ENCODE measurements at places on chromosomes 7 and 10. TPM values are rescaled to one million over a fixed set of nuclear protein-coding genes. Genes with fewer than 3 reads are reported as not detected.
A peak's percentile ranks its signal among the peaks of the same experiment; 100 is the strongest.

DNA sequence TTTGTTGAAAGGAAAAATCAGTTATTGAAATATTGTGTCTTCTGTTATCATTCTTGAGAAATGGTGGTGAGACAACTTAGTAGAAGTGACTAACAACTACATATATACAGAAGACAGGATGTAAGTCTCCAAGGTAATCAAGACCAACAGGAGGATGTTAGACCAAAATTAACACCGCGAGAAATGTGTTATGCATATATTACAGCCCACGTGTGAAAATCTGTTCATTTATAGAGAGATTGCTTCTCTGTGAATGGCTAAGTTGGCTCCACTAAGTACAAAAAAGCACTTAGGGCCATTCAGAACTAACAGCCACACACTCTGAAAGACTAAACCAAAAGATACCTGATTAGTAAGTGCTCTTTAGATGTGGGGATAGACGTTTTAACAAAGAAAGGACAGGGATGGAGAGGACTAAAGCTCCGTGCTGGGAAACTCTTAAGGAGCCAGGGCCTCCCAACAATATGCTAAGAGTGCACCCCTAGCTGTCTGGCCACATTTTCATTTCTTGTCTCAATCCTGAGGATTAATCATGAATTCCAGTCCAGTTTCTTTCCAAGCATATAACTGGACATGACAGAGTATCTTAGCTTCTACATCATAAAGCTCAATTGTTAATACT is 26.5 kb downstream of the HDAC9 start:
- no peak for DNase-seq

GRCh38 chr10:132929953-132930548 is 12.3 kb downstream of the CFAP46 start:
- no peak for DNase-seq

DNA sequence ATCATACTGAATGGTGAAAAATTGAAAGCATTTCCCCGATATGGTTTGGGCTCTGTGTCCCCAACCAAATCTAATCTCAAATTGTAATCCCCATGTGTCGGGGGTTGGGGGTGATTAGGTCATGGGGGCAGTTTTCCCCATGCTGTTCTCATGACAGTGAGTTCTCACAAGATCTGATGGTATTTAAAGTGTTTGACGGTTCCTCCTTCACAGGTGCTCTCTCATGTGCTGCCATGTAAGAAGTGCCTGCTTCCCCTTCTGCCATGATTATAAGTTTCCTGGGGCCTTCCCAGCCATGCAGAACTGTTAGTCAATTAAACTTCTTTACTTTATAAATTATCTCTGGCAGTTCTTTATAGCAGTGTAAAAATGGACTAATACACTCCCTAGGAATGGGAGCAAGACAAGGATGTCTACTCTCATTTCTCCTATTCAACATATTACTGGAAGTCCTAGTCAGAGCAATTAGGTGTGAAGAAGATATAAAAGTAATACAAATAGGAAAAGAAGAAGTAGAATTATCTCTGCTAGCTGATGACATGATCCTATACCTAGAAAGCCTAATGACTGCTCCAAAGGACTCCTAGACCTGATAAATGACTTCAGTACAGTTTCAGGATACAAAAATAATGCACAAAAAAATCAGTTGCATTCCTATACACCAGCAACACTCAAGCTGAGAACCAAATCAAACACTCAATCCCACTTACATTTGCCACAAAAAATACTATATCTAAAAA is 260.6 kb downstream of the RNLS start:
- no peak for DNase-seq

NRP1 gene
- total RNA-seq, result 20.6 TPM

DNA sequence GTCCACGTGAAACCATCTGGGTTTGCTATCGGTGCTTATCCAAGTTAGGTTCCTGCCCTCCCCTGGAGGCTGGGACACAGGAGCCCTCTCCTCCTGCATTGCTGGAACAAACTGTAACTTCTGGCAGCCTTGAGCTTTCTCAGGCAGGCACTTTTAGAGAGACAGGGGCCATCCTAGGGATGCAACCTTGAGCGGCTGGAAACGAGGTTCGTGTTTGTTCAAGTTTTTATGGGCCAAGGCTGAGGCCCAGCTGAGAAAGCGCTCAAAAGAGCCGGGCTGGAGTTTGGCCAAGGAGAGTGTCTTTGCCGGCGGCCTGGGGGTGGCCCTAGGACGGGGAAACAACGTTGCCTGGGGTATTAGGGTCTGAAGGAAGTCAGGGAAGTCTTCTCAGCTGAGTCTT is 5.5 kb upstream of the MMD2 start:
- DNase-seq, result no peak

- no peak for DNase-seq
These were observed 62.0 kb downstream of the SUFU start for GRCh38 chr10:102565793-102566192.

- peak; percentile 53 for DNase-seq
These were observed 38.3 kb downstream of the LYZL2 start for GRCh38 chr10:30591249-30591670.

GRCh38 chr10:22609251-22609650 is 105.1 kb downstream of the PIP4K2A start:
- no peak for DNase-seq

MYPN gene
- total RNA-seq, result not detected

DNA sequence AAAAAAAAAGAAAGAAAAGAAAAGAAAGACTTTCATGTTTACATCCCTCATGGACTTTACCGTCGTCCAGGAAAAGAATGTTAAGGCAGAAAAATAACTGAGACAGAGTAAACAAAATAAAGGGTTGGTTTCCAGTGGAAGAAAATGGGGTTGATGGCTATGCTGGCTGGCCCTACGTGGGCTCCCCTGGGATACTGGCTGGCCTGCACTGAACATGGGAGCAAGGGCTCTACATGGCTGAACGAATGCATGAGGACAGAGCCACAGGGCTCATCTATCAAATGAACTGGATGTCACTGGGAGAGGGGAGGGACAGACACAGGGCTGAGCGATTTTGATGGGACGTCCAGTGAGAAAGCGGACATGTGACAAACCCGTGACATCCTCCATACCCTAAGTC is 2.5 kb upstream of the UCMA start:
- no peak for DNase-seq

GRCh38 chr10:22959292-22959691 is 31.4 kb downstream of the ARMC3 start:
- DNase-seq, result no peak

DNA sequence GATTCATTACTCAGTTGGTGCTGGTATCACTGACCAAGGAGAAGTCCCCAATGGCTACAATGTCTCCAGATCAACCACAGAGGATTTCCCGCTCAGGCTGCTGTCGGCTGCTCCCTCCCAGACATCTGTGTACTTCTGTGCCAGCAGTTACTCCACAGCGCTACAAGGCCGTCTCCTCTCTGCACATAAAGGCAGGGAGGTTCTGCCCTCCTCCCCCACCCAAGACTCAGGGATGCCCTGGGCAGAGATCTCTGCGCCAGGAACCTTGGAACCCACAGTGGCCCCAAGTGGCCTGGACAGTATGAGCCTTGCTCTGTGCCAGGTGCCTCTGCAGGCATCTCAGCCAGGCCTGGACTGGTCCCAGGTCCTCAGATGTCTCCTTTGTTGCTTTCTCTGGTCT is 193.4 kb upstream of the PRSS58 start:
- DNase-seq, result no peak

UPP1 gene
- 8.1 TPM for total RNA-seq

DNA sequence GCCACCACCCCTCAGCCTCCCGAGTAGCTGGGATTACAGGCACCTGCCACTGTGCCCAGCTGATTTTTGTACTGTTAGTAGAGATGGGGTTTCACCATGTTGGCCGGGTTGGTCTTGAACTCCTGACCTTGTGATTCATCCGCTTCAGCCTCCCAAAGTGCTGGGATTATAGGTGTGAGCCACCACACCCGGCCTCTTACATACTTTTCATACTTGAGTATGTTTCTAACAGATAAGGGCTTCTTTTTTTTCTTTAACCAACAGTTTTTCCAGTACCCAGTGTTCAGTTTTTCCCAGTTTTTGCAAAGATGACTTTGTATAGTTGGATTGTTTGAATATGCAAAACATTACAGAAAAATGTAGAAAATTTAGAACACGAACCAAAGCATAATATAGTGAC is 7.7 kb downstream of the EIF4H start:
- no peak for DNase-seq

MDH2 gene
- total RNA-seq, result 184 TPM

GRCh38 chr10:15242261-15242840 is 73.9 kb upstream of the NMT2 start:
- no peak for DNase-seq

DNA sequence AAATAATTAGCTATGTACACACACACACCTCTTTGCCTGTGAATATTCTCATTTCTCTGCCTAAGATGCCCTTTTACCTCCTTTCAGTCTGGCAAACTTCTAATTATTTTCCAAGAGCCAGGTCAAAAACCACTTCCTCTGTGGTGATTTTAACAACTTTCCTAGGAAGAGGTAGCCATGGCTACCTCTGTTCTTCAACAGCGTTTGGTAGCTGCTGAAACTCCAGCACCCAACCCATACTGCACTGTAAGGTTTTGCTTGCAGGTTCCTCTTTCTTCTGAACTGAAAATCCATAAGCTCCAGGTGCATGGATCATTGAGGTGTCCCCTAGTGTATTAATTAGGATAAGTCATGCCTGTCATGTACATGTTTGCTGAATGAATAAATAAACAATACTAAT is 25.6 kb downstream of the NRCAM start:
- DNase-seq, result no peak

GRCh38 chr10:37812290-37812689 is 45.1 kb downstream of the ZNF248 start:
- no peak for DNase-seq

DNA sequence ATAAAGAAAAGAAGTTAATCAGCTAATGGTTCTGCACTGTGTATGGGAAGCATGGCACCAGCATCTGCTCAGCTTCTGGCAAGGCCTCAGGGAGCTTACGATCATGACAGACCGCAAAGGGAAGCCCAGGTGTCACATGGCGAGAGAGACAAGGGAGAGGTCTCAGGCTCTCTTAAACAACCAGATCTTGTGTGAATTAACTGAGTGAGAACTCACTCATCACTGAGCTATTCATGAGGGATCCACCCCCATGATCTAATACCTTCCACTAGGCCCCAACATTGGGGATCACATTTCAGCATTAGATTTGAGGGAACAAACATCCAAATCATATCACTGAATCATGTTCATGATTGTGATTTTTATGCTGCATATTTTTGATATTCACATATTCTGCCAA is 5.8 kb downstream of the USP54 start:
- no peak for DNase-seq

GRCh38 chr7:77819021-77819420 is 20.4 kb downstream of the PHTF2 start:
- no peak for DNase-seq

VWDE gene
- 0.38 TPM for total RNA-seq

All from left lobe of liver (tissue), 2 donors.